Left forelimb (tissue), 1 donor: ENCODE measurements at places on chromosomes 4 and X.

- no peak for DNase-seq
Measured at GRCh38 chr4:114921790-114922591, 191.4 kb downstream of the NDST4 start.

DNA sequence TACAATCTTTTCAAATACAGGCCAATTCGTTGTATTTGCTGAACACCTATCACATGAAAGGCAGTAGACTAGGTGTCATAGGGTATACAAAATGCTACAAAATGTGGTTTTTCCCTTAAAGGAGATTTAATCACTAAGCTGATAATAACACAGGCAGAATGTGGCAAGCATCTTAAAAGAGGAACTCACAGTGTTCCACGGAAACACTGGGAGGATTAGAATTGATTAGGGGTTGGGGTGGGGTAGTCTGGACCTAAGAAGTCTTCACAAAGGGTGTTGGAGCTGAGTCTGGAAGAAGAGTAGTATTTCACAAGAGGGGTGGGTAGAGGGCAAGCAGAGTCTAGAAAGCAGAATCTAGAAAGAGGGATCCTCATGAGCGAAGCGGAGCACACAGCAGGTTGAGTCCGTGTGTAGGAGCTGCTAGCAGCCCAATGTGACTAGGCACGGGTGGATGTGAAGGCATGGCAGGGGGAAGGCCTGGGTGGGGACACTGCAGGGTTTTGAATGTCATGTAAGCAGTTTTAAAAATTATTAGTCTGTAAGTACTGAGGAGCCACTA is 123.6 kb downstream of the MGST2 start:
- DNase-seq = no peak

DNA sequence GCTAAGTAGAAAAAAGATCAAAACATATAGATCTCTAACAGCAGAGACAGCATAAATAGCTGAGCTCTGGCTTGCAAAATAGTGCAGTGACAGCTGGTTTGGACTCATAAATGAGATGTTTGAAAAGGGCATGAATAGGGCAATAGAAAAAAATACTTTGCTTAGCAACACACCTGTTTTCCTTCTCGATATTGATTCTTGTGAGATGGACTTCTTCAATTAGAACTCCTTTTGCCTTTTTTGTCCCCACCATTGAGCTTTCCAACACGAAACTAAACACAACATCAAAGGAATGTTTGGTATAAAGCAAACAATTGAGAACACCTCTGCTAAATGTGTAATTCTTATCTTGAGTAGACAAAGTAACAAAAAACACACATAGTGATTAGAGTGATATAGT is 726.3 kb downstream of the RAPGEF2 start:
- DNase-seq = no peak

DNA sequence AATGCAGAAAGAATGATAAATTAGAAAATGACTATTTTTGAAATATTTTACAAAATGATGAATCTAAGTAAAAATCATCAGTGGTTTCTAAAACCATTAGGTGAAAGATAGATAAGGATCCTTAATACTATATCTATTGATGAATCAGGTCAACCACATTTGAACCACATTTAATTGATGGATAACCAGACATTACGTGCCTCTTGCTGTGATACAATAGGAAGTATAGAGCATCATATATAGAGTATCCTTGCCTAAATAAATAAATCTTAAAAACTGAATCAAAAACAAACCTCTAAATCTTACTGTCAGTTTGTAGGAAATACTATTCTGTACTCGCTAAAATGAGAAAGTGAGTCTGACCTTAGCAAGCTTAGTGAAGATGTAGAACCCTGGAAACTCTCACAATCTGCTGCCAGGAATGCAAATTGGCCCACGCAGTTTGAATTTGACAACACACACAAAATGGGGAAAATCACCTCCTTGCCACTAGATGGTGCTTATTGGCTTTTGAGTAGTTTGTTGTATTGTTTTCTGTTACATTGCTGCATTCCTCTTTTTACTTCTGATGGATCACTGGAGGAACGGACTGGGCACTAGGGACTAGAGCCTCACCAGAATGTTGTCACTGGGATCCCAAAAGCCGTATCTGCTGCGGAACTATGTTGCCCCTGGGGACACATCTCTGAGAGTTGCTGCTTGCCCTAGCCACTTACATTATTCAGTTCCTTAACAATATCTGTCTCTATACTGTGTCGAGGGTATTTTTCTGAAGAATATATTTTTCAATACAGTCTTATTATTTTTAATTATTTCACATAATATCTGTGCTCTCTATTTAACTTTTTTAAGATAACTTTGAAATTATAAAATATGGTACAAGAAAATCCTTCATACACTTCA is 25.4 kb upstream of the SLAIN2 start:
- no peak for DNase-seq

DNA sequence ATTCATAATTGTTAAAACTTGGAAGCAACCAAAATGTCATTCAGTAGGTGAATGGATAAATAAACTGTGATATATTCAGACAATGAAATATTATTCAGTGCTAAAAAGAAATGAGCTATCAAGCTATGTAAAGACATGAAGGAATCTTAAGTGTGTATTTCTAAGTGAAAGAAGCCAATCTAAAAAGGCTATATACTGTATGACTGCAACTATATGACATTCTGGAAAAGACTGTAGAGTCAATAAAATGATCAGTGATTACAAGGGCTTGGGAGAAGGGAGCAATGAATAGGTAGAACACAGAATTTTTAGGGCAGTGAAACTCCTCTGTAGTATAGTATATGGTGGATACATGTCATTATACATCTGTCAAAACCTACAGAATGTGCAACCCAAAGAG is 139.9 kb downstream of the FRYL start:
- DNase-seq = no peak

GRCh38 chr4:2786152-2786671 is 6.7 kb upstream of the SH3BP2 start:
- DNase-seq = peak; percentile 55
